ENCODE measurements at places on chromosomes 2 and 18.

DNA sequence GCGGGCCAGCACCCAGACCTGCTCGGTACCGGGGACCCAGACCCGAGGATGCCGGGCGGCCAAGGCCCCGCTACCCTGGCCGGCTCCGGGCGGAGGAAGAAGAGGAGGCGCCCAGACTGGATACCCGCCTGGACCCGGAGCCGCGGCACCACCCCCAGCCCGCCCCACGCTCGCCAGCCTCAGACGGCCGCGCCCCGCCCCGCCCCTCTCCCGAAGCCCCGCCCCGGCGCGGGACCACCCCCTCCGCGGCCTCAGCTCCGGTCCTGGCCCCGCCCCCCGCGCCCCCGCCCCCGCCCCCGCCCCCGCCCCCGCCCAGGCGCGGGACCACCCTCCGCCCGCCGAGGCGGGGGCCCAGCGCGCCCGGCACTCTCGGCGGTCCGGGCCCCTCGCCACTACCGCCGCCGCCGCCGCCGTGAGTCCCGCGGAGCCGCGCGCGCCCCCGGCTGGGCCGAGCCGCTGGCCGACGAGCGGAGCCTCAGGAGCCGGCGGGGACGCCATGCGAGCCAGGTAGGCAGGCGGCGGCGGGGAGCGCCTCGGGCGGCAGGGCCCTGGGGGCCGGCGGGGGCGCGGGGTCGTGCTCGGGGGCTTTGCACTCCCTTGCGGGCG is at the start of gene SH3BP4:
SH3BP4 (plus strand) TSS at position 354 of the 606 bp plus-strand sequence. CDS start 82,986 bp downstream, outside the sequence.
- peak; percentile 56 for DNase-seq

DNA sequence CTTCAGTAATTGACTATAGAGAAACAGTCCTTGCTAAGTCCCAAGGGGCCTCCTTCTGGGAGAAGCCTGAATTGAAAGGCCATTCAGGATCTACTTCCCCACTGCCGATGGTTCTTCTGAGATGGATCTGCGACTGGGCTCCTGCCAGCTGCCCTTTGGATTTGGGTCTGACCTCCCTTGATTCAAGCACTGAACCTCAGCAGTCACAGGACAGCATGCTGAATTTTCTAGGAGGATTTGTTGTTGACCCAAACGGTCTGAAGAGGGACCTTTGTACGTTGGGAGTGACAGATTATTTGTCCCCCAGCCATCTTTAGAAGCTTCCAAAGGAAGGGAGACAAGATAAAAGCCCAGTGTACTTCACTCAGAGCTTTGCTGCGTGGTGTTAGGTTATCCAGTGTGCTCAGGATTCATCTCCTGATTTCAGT is 67.1 kb downstream of the NXPH2 start:
- DNase-seq: no peak

DNA sequence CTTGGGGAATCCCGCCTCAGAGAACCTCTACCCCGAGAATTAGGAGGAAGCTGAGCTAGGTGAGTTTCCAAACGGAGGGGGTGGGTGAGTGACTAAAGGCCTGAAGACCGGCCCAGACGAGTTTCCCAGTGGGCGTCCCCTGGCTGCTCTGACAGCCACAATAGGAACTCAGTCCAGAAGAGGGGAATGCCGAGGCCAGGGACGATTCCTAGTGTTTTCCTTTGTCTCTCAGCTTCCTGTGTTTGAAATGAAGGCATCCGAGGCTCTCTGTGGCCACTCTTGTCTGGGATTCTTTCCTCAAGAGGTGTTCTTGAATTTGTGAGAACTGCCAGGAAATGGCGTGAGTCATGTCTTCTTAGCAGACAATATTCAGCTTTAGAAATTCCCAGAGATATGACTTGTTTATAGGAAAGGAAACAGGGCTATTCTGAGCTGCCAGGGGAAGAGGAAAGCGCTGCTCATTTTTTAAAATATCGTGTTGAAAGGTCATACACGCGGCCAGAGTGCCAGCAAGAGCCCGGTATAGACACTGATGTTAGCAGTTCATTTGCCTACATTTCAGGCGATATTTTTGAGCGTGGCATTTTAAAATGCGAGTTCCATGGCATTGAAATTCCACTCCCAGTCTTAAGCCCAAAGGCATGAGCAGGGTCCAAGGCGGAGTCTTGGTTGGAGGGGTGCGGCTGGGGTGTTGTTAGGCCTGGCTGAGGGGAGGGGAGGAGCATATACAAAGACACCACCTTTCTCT is 169.1 kb upstream of the KLF7 start:
- DNase-seq: no peak

DNA sequence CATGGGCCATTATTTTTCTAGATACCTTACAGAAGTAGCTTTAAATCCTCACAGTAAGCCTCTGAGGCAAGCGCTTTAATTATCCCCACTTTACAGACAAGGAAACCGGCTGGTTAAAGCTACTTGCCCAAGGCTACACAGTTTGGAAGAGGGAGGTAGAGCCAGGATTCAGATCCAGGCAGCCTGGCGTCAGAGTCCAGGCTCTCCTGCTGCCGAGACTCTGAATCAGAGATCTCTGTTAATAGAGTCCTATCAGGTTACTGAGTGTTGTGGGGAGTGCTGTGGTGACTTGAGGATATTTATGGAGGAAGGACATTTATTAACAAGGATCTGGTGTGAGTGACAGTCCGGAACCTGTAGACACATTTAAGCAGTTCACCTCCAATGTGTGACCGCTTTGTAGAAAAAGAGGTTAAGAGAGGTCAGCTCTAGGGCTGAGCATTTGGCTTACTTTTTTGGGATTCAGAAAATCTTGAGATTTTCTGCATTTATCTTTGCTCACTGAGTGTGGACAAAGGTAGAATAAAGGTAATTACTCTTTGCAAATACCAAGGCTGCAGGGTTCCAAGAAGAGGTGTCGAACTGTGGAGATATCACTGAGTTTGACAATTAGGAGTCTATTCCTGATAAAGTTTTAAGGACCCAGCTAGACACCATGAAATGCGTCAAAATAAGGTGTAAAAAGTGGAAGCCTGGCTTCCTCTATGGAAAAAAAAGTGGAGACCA is 1.6 kb upstream of the CEP192 start:
- no peak for DNase-seq

DNA sequence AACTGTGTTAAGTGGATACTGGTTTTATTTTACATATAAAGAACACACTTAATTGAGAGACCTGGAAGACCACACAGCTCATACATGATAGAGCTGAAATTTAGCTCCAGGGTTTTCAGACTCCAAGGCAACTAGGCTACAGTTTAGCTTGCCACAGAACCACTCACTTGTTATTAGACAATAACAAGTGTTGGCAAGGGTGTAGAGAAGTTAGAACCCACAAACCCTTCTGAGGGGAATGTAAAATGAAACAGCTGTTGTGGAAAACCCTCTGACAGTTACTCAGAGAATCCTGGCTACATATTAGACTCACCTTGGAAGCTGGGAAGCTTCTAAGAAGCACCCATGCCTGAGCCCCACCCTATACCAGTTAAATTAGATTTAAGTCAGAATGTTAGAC is 75.3 kb downstream of the MAP3K20 start:
- no peak for DNase-seq

- DNase-seq: no peak
Measured at GRCh38 chr18:11167778-11168177, 18.4 kb upstream of the PIEZO2 start.
